ENCODE measurements at places on chromosomes 7 and 10. TPM values are rescaled to one million over a fixed set of nuclear protein-coding genes. Genes with fewer than 3 reads are reported as not detected.

DNA sequence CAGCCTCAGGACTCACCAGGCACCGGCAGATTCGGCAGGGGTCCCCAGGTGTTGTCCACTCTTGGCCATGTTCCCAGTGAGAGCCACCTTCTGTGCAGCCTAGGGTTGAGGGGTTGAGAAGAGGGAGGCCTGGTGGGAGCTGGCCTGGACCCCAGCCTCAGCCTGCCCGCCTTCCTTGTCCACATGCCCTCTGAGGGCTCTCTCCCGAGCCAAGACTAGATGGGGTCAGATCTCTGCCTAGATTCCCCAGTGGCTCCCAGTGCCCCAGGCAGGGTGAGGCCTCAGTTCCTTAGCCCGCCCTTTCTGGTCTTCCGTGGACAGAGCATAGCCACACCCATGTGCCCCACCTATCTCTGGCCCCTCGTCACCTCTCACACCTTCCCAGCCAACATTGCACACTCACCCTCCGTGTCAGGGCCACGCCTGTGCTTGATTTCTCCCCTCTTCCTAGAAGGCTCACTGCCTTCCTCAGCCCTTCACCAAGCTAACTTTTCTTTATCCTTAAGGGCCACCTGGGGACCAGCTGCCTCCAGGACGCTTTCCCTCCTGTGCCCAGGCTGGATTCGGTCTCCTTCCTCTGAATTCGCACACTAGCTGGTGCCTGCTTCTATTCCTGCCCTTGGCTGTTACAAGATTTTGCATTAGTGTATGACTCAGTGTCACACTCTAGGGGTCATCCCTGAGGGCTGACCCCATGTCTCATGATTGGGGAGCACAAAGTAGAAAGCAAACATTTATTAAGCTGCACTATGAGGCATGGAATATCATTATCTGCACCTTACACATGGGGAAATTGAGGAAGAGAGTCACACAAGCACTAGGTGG is 7.5 kb downstream of the KCP start:
- DNase-seq: peak; percentile 25

The TRIL gene
- 0.12 TPM for total RNA-seq

DNA sequence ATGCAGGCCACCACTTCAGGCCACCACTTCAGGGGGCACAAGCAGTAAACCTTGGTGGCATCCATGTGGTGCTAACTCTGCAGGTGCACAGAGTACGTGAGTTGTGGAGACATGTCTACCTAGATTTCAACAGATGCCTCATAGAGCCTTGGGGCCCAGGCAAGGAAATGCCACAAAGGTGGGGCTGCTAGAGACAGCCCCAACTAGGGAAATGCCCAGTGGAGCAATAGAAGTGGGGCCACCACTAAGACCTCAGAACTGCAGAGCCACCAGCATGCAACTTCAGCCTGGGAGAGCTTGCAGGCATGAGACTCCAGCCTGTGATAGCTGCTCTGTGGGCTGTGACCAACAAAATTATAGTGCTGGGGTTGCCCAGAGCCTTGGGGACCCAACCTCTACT is 107.6 kb downstream of the DNAJC1 start:
- DNase-seq: no peak

DNA sequence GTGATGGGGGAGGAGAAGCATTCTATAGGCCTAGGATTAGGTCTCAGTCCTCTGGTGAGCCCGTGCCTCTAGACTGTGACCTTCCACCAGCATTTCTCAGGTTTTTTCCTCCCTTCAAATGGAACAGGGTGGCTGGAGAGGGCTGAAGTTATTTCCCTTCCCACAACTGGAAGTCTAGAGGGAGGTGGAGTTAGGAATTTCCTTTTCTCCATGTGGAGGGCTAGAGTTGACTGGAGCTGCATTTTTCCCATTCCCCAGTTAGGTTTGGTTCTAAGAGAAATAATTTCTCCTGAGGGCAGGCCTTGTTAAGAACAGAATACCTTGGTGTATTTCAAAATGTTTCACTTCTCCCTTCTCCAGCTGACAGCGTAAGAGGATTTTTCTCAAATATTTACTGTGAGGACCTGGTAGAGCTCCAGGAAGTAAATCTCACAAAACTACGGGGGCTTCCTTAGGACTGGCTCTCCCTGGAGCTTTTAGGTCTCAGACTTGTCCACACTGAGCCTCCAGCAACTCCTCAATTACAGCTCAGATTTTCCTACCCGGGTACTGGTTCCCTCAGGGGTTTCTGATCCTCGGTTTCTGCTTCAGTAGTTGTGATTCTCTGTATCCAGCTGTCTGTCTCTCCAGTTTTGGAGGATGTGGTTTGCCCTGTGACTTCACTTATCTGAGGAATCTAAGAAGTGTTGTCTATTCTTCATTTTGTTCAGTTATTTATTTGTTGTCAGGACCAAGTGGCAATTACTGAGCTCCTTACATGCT is 6.0 kb upstream of the REEP3 start:
- DNase-seq: peak; percentile 89

The STAG3 gene
- total RNA-seq: 0.07 TPM

- no peak for DNase-seq
Observed at GRCh38 chr10:122352817-122353525, 21.5 kb upstream of the PLEKHA1 start.

The DNAJB9 gene
- 24.0 TPM for total RNA-seq

DNA sequence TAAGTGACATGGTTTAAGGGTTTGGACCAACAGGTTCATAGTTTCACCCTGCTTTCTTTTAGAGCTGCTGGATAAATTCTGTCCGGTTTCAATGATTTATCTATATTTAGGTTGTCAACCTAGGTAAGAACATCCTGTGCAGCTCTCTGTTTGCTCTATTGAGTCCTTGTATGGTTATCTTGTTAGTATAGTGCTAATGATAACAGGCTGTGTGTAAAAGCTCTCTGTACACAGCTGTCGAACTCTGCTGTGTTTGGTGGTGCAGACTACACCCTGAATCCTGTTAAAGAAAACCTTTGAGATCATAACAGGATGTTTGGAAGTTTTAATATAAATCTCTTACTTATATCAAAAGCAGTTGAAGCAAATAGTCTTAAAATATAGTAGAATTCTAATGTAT is 219.2 kb downstream of the SDK1 start:
- no peak for DNase-seq

The LRIT1 gene
- not detected for total RNA-seq

The HECTD2 gene
- 2.9 TPM for total RNA-seq

DNA sequence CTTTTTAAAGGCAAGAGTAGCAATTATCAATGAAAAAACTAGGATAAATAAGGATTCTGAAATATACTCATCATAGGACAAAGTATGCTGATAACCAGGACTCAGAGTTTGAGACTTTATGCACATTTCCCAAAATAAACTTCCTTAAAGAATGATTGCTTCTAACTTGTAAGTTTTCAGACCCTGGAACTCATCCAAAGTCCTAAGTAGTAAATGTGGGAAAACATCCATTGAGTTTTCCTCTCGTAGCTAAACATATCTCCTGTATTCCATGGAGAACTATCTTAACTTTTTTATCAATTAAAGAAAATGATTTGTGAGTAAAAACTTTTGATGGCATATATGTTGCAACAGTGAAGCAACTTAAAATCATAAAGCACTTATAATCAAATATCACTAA is 285.2 kb upstream of the KLF6 start:
- no peak for DNase-seq

The IDI2 gene
- total RNA-seq: not detected

GRCh38 chr7:122123746-122124145 is 20.3 kb downstream of the AASS start:
- no peak for DNase-seq

DNA sequence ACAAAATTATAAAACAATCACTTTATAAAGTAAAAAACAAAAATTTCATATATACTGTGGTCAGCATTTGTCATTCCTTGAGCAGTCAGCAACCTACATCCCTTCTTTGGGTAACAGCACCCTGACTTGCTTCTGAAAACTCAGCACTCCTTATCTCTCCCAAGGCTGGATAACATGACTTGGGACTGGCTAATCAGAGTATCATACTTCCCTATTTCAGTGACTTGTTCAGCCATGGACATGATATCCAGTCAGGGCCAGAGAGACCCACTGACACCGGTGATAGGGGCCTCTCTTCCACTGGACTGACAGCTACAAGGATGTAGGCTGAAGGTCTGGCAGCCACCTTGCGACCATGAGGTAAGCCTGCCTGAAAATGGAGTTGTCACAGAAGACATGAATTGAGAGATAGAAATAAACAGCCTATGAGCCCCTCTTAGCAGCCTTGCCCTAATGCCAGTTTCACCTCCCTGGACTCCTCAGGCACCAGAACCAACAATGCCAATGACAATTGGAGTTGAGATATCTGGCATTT is 84.4 kb upstream of the NEBL start:
- DNase-seq: no peak

- no peak for DNase-seq
Observed at GRCh38 chr10:1162481-1163203, 106.5 kb downstream of the WDR37 start.

DNA sequence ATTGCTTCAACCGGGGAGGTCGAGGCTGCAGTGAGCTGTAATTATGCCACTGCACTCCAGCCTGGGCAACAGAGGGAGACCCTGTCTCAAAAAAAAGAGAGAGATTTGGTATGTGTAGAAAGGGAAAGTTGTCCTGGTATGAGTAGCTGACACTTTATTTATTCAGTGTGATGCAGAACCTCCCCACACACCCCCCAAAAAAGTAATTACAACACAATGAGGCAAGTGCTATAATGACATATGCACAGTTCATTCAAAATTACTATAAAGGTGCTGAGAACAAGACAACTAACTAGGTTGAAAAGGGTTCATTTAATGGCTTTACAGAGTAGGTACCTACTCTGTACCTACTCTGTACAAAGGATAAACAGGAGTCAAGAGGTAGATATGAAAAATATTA is 80.2 kb downstream of the PDSS1 start:
- DNase-seq: no peak

The PWWP2B gene
- total RNA-seq: 41.5 TPM

GRCh38 chr10:7243139-7243538 is 167.7 kb downstream of the SFMBT2 start:
- DNase-seq: no peak

- no peak for DNase-seq
Observed at GRCh38 chr7:42611289-42611928, 300.5 kb downstream of the C7orf25 start.

DNA sequence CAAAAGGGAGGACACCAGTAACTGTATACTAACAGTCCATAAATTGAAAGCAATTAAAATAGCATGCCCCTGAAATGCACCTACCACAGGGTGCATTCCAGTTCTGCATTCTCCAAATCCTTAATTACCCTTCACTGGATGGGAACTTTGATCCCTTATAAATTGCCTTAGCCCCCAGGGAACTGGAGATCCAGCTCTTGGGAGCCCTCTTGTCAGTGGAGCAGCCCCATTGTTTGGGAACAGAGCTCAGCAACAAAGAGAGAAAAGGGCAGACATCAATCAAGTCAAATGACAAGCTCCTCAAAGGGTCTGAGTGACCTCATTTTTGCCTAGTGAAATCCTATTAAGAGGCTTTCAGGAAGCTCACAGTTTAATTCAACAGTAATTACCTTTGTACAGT is 472.6 kb downstream of the XPNPEP1 start:
- DNase-seq: no peak

The RASA4B gene
- 10.2 TPM for total RNA-seq

The MYL7 gene
- not detected for total RNA-seq

- DNase-seq: peak; percentile 65
Observed at GRCh38 chr7:111232249-111233084, 141.5 kb downstream of the LRRN3 start.

DNA sequence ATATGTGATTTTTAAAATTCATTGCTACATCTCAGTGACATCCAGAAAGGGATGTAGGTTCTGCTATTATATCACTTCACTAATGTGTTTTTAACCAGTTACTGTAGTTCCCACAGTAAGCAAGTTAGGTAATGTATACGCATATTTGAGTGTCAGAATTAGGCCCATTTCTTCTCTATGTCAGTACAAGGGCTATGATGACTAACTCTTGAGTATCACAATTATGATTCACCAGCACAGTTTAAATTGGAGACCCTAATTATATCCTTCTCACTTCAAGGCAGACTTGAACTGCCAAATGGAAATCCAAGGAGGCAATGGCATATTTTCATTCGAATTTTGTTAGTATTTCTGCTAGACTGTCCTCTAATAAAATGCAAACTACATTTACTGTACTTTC is 23.6 kb downstream of the BZW2 start:
- peak; percentile 29 for DNase-seq

GRCh38 chr7:100745184-100745583 is 11.8 kb downstream of the ZAN start:
- DNase-seq: no peak
